Cardiac fibroblast (primary cell): ENCODE measurements at places on chromosomes 11 and 22.

GRCh38 chr11:114162719-114163123 is 103.2 kb downstream of the ZBTB16 start:
- peak; percentile 100 for DNase-seq

DNA sequence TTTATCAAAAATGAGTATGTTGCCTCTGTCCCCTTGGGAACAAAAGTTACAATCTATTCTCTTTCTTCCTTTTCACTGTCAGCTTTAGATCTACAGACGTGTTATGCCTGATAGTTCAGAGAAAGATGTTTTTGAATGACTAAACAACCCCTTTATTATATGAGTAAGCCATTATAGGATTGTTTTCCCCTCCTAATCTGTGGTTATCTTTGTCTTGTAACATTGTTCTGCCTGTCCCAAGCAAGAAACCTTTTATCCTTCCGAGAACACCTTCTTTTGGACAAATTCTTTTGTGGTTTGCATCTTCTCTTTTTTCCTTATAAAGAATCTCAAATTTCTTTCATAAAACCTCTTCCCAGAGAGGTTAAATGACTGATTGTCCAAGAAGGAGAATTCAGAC is 208.4 kb downstream of the DDX10 start:
- DNase-seq, result peak; percentile 39

- no peak for DNase-seq
Observed at GRCh38 chr11:7589861-7590260, 76.1 kb downstream of the PPFIBP2 start.

GRCh38 chr11:34308913-34309585 is 48.8 kb downstream of the ABTB2 start:
- peak; percentile 75 for DNase-seq

DNA sequence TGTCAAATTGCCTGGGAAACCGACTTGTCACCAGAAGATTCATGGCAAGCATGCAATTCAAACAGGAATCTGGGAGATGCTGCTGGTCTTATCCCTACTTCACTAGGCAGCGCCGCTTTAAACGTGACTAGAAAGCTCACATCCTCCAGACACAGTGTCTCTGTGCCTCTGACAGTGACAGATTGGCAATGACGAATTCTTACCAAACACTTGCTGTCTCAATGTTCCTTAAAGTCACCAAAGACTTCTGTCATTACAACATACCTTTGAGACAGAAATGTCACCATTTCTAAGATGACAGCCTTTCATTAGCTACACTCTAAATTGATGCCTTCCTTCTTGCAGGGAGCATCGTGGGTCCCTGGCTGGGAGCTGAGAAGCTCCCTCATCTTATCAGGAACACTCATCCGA is 197.8 kb downstream of the CWF19L2 start:
- DNase-seq, result no peak

GRCh38 chr22:49770547-49771265 is 57.0 kb downstream of the BRD1 start:
- no peak for DNase-seq

DNA sequence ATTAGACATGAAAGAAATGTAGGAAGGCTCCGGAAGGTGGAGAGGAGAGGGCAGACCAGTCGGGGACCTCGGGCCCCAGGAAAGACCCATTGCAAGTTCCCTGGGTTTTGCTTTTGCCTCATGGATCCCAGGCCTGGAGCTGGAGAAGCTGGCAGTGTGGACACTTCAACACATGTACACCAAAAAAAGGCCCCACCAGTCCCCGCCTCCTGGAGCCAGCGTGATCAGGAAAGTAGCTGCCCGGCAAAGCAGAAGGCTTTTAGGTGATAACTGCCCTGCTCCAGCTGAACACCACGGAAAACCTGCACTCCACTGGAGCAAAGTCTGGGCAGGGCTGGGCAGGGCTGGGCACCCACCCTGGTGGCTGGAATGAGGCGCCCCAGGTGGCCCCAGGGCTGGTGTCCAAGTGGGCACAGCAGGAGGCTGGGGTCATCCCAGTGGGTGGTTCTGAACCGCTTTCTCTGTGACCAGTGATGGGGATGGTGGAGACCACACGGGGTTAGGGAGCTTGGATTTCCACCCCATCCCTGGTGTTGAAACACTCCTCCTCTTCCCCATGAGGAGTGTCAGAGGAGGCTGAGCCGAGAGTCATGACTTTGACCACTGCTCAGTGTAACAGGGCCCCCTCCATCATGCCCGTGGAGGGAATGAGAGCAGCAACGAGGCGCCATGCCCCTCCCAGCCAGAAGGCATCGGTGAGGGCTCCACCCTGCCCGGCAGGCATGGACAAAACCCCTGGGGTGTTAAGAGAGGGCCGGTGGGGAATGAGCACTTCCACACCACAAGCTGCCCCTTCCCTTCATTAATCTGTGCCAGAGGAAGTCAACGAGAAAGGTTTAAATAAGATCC is 16.9 kb upstream of the MUC5AC start:
- no peak for DNase-seq
